ENCODE measurements at places on chromosomes 16 and 17.

DNA sequence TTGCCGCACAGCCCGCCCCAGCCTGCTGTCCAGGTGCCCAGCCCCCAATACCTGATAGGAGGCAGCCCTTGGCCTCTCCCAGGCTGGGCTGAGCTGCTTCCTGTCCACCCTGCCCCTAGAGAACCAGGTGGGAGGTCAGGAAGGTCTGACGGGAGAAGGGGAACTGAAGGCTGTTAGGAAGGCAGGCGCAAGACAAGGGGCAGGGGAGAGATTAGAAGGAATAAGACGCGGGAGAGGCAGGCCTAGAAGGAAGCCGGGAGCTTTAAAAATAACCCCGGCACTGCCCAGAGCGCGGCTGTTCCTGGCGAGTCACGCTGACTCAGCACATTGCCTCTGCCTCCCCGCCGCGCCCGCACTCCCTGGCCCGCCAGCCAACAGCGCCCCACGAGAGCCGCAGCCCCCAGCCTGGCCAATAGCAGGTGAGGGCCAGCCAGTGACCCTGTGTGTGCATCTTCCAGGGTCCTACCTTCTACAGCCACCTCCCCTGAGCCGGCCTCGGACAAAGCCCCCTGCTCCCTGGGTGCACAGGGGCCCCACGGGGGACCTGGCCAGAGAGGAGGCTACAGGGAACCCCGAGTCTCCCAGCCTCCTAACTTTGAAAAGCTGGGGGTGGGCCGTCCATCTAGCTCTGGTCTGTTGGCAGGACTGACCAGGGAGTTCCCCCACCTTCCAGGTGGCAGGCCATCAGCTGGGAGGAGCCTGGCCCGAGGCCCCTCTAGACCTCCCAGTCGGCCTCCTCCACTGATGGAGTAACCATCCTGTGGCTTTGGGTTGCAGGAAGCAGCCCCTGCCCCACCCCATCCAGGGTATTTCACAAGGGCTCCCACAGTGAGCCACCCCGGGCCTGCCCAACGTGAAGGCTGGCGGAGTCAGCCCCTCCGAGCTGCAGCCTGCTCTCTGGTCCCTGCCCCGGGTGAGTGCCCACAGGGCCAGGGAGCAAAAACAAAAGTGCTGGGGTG, 4.0 kb downstream of the MAFG start:
- DNase-seq, result no peak

DNA sequence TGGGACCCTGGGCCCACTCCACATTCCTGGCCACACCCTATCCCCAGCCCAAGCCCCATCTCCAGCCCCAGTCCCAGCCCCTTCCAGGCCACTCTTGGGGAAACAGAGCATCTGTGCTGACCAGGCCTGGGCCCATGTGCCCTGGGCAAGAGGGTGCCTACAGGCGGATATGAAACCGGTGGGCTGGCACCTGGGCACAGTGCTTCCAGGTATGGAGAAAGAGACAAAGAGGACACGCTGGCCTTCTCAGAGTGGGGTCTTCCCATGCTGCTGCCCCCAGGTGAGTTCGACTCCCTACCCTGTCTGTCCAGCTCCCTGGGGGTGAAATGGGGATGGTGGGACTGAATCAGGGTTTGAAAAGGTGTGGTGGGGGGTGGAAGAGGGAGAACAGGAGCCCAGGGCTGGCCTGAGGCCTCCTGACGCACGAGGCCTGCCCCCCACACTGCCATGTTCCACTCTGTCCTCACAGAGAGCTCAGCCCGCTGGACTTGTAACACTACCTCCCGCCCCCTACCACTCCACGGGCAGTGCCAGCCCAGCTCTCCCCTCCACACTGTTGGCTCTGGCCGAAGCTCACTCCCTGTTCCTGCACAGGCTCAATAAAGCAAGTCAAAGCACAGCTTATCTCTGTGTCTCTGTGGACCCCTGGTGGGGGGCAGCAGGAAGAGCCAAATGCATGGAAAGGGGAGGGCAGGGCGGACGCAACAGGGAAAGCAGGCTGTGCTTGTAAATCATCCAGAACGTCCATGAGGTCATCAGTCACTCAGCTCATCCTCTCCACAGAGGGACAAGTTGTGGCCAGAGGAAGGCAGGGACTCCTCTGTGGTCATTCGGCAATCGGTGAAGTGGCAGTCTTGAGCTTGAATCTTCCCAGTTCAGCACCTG, 71.1 kb upstream of the TMEM97 start:
- no peak for DNase-seq

DNA sequence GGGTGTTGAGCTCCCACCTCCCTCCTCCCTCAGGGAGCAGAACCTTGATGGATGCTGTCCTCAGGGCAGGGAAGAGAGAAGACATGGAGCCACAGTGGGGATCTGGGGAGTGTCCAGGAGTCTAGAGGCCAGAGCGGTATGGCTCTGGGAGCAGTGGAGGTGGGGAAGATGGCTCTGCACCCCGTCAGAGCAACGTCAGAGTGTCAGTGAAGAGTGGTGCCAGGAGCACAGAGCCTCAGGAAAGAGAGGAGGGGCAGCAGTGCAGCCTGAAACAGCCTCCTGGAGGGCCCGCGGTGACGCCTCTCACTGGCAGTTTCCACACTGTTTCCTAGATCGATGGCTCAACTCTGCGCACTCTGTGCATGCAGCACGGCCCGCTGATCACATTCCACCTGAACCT, 23.2 kb upstream of the SLC5A11 start:
- DNase-seq, result no peak

DNA sequence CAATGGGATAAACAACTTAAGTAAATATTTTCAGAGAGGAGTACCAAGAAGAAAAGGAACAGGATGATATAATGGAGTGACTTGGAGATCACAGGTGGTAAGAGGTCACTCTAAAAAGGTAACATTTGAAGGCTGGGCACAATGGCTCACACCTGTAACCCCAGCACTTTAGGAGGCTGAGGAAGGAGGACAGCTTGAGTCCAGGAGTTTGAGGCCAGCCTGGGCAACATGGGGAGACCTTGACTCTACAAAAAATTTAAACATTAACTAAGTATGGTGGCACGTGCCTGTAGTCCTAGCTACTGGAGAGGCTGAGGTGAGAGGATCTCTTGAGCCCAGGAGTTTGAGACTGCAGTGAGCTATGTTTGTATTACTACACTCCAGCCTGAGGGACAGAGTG, 3.4 kb upstream of the TMEM11 start:
- no peak for DNase-seq

DNA sequence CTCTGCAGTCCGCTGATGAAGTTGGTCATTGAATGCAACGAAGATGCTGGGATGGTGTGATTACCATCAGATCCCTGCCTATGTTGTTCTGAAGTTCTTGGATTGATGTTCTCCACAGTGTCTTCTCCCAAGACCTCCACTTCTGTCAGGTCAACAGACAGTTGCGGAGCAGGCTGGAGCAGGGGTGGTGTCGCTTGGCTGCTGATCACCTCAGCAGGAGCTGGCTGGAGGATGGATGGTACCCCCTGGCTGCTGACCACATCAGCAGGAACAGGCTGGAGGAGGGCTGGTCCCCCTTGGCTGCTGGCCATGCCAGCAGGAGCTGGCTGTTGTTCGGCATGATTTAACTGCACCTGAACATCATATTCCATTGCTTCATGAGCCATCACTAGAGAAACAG, 5.6 kb downstream of the RFWD3 start:
- no peak for DNase-seq

- peak; percentile 82 for DNase-seq
Measured at GRCh38 chr16:324451-325334, 27.8 kb downstream of the AXIN1 start.

- no peak for DNase-seq
Measured at GRCh38 chr17:44267165-44267455, 825 bp downstream of the SLC4A1 start.

- peak; percentile 62 for DNase-seq
Measured at GRCh38 chr17:43720311-43721060, 38.1 kb downstream of the SOST start.

GRCh38 chr16:12168074-12169000, 191.8 kb downstream of the SNX29 start:
- no peak for DNase-seq

DNA sequence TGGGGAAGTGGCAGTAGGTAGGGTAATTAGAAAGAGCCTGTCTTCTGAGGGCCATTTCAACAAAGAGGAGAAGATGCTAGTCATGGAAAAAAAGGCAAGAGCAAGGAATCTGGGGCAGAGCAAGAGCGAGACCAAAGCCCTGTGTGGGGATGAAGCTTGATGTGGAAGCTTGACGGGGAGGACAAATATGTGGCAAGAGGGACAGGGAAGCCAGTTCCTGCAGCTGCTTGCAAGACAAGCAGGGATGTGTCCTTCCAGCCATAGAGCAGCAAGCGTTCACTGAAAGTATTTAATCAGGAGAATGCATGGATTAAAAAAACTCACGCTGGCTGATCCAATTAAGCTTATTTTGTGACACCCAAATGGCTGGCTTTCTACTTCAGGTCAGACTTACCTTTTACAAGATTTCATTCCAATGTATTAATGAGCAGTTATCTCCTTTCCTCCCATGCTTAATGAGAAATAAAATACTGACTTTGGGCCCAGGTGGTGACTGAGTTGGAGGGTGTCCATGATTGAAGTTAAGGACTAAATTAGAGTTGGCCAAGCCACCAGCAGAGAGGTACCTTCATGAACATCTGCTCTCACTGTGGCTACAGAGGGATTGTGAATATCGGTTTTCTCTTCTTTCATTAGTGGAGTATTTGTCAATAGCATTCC, 76.8 kb downstream of the ABCA8 start:
- no peak for DNase-seq

- no peak for DNase-seq
Measured at GRCh38 chr17:32116937-32117336, 25.4 kb upstream of the RHOT1 start.

DNA sequence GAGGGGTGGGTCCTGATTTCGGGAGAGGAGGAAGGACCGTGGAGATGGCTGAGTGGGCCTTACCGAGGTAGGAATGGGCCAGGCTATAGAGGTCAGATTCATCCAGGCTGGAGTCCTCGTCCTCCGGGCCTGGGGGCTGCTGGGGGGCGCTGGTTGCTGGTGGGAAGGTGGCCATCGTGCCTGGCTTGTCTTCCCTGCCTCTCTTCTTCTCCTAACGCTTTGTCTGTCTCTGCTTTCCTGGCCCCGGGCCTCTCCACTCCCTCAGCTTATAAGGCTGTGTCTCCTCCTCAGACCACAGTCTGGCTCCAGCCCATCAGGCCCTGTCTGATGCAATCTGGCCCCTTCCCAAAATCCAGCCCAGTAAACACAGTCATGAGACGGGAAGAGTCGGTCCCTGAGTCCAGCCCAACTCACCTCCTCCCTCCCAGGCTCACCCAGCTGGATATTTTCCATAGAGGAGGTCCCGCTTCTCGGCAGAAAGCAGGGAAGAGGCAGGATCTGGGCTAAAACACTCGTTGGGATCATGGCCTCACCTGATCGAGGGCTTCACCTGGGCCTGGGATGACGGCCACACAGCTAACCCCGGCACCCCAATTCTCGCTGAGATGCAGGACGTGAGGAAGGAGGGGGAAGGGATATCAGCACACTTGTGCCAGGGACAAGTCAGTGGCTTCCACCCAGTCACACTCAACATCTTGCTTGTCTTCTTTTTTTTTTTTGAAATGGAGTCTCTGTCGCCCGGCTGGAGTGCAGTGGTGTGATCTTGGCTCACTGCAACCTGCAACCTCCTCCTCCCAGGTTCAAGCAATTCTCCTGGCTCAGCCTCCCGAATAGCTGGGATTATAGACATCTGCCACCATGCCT, at the start of gene NUPR1:
NUPR1 (minus strand) TSS at position 242 of the 864 bp plus-strand sequence; CDS start at position 175, 67 bp downstream.
- no peak for DNase-seq

DNA sequence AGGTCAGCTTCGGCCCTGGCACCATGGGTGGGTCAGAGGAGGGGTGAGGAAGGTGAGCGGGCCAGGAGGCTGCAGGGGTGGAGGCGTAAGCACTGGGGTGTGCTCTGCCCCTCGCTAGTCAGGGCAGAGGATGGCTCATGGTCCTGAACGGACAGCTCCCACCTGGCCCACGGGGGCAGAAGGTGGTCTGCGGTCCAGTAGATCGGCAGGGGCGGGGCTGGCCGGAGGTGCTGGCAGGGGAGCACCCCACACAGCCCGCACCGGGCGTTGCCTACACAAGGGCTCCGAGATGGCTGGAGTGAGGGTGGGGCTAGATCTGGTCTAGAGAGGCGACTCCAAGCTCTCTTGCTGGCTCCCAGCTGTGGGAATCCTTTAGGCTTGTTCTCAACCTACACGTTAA, 8.2 kb downstream of the NPTX1 start:
- no peak for DNase-seq

DNA sequence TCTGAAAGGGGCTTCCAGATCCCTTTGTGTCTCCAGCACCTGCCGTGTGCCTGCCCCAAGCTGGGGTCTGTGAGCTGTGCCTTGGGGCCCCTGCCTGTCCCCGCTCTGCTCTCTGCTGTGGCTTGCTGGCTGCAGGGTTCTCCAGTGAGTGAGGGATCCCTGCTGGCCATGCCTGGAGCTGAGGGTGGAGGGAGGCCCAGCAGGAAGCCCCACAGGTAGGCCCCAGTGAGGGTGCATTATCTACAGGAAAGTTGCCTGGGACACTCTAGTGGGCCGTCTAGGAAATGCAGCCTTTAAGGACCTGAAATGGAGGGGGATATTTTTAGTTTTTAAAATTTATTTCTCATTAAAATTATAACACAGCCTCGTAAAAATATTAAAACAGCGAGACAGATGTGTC, 50.9 kb downstream of the JPH3 start:
- no peak for DNase-seq

DNA sequence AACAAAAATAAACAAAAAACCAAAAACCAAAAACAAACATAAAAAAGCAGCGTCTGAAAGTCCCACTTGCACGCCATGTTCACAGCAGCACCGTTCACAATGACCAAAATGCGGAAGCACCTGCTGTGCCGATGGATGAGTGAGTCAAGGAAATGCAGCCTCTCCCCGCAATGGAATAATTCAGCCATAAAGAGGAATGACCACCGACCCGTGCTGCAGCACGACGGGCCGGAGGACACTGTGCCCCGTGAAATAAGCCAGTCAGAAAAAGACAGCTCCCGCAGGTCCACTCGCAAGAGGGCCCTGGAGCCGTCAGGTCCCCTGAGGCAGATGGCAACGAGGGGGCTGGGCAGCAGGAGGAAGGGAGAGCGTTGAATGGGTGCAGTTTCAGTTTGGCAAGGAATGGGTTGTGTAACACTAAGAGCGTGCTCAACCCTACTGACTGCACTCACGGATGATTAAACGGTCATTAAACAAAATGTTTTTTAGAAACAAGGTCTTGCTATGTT, 5.1 kb downstream of the CLCN7 start:
- DNase-seq, result no peak

DNA sequence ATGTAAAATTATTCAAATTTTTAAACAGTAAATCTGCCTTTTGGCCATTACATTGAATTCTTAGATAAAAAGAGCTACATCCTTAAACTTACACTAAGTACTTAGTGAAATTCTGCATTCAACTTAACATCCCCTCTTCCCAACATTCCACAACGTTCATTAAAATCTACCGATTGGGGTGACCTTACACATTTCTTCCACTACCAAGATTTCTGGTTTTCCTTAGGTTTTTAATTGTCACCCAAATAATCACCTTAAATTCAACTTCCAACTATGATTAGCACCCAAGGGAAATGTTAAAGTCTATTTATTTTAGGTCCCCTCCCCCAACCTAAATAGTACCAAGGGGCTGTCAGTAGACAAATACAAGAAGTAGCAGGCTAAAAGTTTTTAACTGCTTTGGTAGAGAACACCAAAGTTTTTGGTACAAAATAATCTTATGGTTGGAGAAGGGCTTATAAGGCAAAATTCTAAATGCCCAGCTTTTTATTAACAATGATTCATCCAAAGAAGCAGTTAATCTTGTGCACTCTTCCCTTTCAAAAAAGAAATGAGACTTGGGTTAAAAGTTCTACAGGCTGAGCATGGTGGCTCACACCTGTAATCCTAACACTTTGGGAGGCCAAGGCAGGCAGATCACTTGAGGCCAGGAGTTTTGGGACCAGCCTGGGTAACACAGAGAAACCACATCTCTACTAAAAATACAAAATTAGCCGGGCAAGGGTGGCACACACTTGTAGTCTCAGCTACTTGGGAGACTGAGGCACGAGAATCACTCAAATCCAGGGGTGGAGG, 4.7 kb downstream of the SRSF1 start:
- DNase-seq, result no peak
